Activated CD8-positive, alpha-beta memory T cell treated with anti-CD3 and anti-CD28 coated beads, Interleukin-2, amount 10 ng/mL, durations not matched to agents 7 days and 5 days (primary cell): ENCODE measurements at places on chromosomes 3 and 15. TPM values are rescaled to one million over a fixed set of nuclear protein-coding genes. Genes with fewer than 3 reads are reported as not detected.

The OTOL1 gene
- total RNA-seq: not detected

The HESX1 gene
- 0.42 TPM for total RNA-seq

The ANKUB1 gene
- total RNA-seq: not detected

The CISH gene
- 266 TPM for total RNA-seq

The DPPA2 gene
- not detected for total RNA-seq

The TUSC7 gene
- total RNA-seq: not detected

The SHF gene
- total RNA-seq: 2.2 TPM

DNA sequence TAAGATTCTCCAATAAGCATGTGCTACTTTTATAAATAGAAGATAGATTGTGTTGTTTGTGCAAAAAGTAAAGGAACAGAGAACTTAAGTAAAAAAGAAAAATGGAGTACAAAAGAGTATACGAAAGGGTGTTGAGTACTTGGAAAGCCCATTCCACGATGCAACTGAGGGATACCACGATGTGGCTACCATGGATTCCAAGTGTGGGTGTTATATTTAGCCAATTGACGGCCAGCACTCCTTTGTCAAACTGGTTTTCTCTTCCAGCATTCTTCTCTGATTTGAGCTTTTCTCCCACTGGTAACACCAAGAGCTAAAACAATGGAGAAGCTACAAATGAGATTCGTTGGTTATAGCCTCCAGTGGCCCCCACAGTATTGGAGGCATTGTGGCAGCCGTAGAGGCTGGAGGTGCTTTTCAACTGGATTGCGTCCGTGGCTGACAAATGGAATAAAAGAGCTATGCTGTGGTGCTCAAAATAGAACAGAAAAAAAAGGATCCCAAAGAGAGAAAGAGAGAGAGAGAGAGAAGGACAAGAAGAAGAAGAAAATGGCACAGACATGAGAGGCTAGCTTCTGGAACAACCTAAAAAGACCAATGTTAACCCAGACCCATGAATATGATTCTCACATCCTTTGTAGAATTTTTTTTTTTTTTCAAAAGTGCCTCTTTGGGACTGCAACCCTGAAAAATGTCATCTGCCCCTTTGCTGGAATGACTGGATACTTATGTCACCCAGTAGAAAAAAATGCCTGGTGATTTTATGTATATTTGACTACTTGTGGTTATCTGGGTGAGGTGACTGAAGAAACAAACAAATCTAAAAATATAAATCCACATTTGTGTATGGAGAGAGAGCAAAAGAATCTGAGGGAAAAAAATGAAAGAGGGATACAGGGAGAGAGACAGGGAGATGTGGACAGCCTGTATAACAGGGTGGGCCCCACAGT is 345.1 kb downstream of the RORA start:
- DNase-seq: no peak
- H3K36me3 ChIP-seq: no peaks in the 10 kb centered on the region
- peaks cover 9% of the 10 kb centered on the region for H3K27me3 ChIP-seq
- no peak overlapping the region for H3K4me3 ChIP-seq

GRCh38 chr15:40108061-40108854 is 421 bp downstream of the BMF start:
- DNase-seq: no peak
- H3K4me1 ChIP-seq: peaks cover 46% of the 10 kb centered on the region

GRCh38 chr15:82999905-83000671 is 11.4 kb downstream of the C15orf40 start:
- H3K4me1 ChIP-seq: peaks cover 8% of the 10 kb centered on the region
- DNase-seq: peak; percentile 49
- peak overlapping the region; percentile 63 for H3K4me3 ChIP-seq
- H3K27me3 ChIP-seq: no peaks in the 10 kb centered on the region

DNA sequence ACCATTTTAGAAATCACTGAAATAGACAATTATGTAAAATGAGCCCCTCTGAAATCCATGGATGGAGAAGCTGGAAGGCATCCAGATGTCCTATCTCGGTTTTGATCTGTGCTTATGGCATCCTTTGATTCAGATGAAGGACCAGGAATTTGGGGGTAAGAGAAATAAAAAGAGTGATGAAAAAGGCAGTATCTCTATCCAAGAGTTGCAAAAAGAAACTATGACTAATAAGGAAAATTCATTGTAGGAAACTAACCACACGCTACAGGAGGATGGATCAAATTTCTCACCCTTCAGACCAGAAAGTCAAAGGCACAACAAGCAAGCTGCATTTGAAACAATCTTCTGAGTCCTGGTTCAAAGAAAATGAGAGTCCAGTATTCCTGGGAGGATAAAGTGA is 34.8 kb downstream of the SRGAP3 start:
- H3K4me1 ChIP-seq: peaks cover 4% of the 10 kb centered on the region
- H3K36me3 ChIP-seq: no peaks in the 10 kb centered on the region
- H3K27me3 ChIP-seq: peaks cover 10% of the 10 kb centered on the region
- H3K27ac ChIP-seq: no peak overlapping the region

DNA sequence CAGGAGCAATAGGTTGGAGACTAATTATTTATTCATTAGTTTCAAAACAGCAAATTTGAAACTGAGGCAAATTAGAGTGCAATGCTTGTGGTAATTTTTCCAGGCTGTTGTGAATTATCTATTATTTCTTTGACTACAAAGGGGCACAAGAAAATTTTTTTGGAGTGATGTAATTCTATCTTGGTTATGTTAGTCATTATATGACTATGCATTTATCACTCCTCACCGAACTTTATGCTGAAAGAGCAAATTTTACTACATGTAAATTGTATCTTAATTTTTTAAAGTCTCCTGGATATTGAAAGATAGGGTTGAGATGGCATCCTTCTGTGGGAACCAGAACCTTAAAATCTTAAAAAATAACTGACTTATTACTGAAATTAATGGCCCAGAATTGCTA is 320.0 kb upstream of the ROBO1 start:
- no peak overlapping the region for H3K4me3 ChIP-seq
- no peak overlapping the region for H3K27ac ChIP-seq
- no peaks in the 10 kb centered on the region for H3K36me3 ChIP-seq
- H3K4me1 ChIP-seq: no peaks in the 10 kb centered on the region

- no peak for DNase-seq
- H3K27me3 ChIP-seq: peaks cover 11% of the 10 kb centered on the region
- no peak overlapping the region for H3K4me3 ChIP-seq
- H3K4me1 ChIP-seq: no peaks in the 10 kb centered on the region
These were observed 89.2 kb downstream of the CGGBP1 start for GRCh38 chr3:87969620-87970019.

DNA sequence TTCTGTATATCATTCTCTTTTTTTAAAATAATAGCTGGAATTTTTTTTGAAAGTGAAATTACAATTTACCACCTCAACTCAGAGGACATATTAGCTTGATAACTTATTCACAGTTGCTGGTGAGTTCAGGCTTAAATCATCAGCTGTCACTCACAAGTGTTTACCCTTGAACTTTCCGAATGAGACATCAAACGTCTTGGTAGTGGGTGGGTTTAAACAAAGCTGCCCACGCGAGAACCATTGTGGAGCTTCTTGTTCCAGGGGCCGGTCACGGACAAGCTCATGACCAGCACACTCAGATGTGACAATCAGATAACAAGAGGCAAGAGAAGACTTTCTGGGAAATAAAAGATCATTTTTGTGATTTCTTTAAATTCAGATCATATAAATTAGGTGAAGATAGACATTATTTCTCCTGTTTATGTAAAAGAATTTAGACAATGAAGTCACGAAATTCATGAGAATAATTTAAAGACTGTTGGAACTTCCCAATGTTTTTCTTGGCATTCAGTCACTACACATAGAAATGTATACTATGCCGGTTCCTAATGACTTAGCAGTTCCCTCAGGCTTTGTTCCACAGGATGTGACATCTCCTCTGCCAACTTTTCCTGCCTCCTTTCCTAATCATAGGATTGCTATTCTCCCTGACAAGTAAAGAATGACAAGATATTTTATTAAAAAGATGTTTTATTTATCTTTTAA is 29.3 kb downstream of the BTD start:
- DNase-seq: no peak
- peak overlapping the region; percentile 28 for H3K4me3 ChIP-seq
- peaks cover 29% of the 10 kb centered on the region for H3K4me1 ChIP-seq
- no peaks in the 10 kb centered on the region for H3K27me3 ChIP-seq
- H3K36me3 ChIP-seq: peaks cover 3% of the 10 kb centered on the region
- peak overlapping the region; percentile 73 for H3K27ac ChIP-seq

GRCh38 chr15:82978438-82978837 is 7.6 kb upstream of the RAMAC start:
- H3K27me3 ChIP-seq: no peaks in the 10 kb centered on the region
- DNase-seq: no peak
- H3K4me1 ChIP-seq: peaks cover 2% of the 10 kb centered on the region
- no peak overlapping the region for H3K4me3 ChIP-seq
- H3K27ac ChIP-seq: no peak overlapping the region
- H3K36me3 ChIP-seq: peaks cover 3% of the 10 kb centered on the region

GRCh38 chr3:171278299-171278590 is 182.0 kb downstream of the TNIK start:
- no peak for DNase-seq
- peaks cover 25% of the 10 kb centered on the region for H3K36me3 ChIP-seq
- H3K27me3 ChIP-seq: no peaks in the 10 kb centered on the region
- H3K4me3 ChIP-seq: no peak overlapping the region

DNA sequence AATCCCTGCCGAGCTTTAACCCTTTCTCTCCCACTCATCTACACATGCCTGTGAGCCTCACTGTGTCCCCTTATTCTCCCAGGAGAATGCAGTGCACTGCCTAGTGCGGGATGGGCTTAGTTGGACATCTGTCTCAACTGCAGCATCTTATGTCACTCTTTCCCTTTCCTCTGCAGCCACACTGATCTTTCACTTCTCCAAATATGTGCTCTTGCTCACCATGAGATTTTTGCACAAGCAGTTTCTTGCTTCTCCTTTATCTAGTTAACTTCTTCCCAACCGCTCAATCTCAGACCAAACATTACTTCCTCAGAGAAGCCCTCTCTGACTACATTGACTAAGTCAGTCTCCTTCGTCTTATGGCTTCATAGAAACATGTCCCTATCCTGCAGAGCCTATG is 292.3 kb downstream of the KBTBD8 start:
- peaks cover 8% of the 10 kb centered on the region for H3K4me1 ChIP-seq
- no peaks in the 10 kb centered on the region for H3K36me3 ChIP-seq
- no peaks in the 10 kb centered on the region for H3K27me3 ChIP-seq
- DNase-seq: no peak
- H3K4me3 ChIP-seq: no peak overlapping the region

DNA sequence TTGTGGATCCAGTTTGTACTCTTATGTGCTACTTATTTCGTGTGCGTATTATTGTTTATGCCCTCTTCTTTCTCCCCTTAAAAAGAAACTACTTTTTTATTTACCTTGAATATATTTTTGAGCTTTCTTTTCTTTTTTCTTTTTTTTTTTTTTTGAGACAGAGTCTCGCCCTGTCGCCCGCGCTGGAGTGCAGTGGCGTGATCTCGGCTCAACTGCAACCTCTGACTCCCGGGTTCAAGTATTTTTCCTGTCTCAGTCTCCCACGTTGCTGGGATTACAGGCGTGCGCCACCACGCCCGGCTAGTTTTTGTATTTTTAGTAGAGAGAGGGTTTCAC is 1.5 kb downstream of the SLC25A38 start:
- H3K4me1 ChIP-seq: peaks cover 59% of the 10 kb centered on the region
- peak overlapping the region; percentile 62 for H3K27ac ChIP-seq
- H3K36me3 ChIP-seq: peaks cover 14% of the 10 kb centered on the region
- DNase-seq: no peak
- peak overlapping the region; percentile 96 for H3K4me3 ChIP-seq
- no peaks in the 10 kb centered on the region for H3K27me3 ChIP-seq

- H3K27ac ChIP-seq: no peak overlapping the region
- H3K36me3 ChIP-seq: peaks cover 35% of the 10 kb centered on the region
- no peaks in the 10 kb centered on the region for H3K4me1 ChIP-seq
- no peak overlapping the region for H3K4me3 ChIP-seq
These were observed 63.8 kb downstream of the GMPS start for GRCh38 chr3:155934230-155934629.

DNA sequence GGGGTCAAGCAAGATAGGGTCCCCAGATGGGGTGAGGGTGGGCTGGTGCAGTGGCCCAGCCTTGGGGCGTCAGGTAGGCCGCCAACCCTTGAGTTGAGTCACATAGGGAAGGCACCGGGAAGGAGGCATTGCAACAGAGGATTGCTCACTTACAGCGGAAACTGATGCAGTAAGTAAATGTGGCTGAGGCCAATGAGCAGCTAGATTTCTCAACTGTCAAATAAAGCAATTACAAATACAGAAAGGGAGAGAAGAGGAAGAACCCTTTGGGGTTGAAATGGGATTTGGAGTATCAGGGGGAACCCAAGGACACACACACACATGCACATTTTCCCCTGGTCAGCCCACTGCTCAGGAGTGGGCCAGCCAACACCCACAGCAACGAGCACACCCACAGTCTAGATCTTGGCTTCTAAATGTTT is 44.0 kb downstream of the CHSY1 start:
- peaks cover 78% of the 10 kb centered on the region for H3K4me1 ChIP-seq
- H3K4me3 ChIP-seq: no peak overlapping the region
- H3K36me3 ChIP-seq: peaks cover 43% of the 10 kb centered on the region
- H3K27ac ChIP-seq: no peak overlapping the region
- no peaks in the 10 kb centered on the region for H3K27me3 ChIP-seq
- DNase-seq: no peak

DNA sequence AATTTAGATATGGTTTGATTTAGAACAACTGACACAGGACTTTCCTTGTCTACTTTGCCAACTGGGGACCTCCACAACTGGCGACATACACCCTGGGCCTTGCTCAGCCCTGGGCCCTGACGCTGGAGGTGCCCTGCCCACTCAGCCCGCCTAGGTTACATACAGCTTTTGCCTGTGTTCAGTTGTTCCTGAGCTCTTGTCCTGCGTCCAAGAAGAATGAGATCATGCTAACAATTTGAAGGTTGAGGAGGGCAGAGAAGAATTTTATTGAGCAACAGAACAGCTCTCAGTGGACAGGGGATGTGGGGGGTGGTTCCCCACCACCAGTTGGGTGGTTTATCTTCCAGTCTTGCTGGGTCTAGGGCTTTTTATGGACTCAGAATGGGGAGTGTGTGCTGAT is 67.9 kb downstream of the IQCH start:
- H3K27ac ChIP-seq: no peak overlapping the region
- H3K36me3 ChIP-seq: peaks cover 2% of the 10 kb centered on the region
- peaks cover 40% of the 10 kb centered on the region for H3K27me3 ChIP-seq
- no peak overlapping the region for H3K4me3 ChIP-seq
- DNase-seq: no peak

DNA sequence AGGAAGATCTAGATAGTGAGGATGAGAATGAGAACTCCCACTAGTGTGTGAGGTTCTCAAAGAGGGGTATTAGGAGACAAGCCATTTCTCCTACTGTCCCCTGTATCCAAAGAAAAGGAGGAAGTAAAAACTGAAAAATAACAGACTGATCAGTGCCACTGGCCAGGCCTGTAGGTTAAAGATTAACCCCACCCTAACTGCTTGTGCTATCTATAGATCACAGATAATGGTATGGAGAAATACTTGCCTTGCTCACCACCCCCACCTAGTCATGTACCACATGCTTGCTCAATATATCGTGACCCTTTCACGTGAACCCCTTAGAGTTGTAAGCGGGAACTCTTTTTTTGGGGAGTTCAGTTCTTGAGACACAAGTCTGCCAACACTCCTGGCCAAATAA is 519.7 kb upstream of the FRG2C start:
- no peak overlapping the region for H3K4me3 ChIP-seq
- H3K27me3 ChIP-seq: no peaks in the 10 kb centered on the region
- no peaks in the 10 kb centered on the region for H3K36me3 ChIP-seq
- H3K4me1 ChIP-seq: no peaks in the 10 kb centered on the region
- H3K27ac ChIP-seq: no peak overlapping the region

- no peak overlapping the region for H3K27ac ChIP-seq
- H3K27me3 ChIP-seq: no peaks in the 10 kb centered on the region
- no peak overlapping the region for H3K4me3 ChIP-seq
- H3K4me1 ChIP-seq: no peaks in the 10 kb centered on the region
- DNase-seq: no peak
These were observed 26.3 kb downstream of the CDAN1 start for GRCh38 chr15:42710662-42711061.

GRCh38 chr3:152961323-152961722 is 126.4 kb downstream of the P2RY1 start:
- no peak overlapping the region for H3K4me3 ChIP-seq
- H3K27ac ChIP-seq: no peak overlapping the region
- H3K4me1 ChIP-seq: no peaks in the 10 kb centered on the region
